ENCODE measurements at places on chromosomes 2 and 18.

DNA sequence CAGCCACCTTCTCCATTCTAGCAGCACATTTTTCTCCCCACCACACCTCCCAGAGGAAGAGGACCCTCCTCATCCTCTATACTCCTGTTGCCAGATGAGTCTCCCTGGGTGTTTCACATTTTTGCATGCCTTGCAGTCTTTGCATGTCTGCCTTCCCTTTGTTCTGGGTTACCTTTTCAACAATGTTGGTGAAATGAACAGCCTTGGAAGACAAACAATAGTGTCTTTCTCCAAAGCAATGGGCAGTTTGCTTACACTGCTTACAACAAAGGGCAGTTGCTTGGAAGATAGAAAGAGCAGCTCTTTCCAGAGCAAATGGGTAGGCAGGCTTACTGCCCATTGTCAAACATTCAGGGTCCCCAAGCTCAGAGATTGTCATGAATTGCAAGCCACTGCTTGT is 14.5 kb upstream of the SEH1L start:
- DNase-seq, result no peak

GRCh38 chr2:189446780-189447179 is 5.5 kb downstream of the WDR75 start:
- DNase-seq, result no peak

GRCh38 chr2:22885245-22885644 is 499.7 kb upstream of the KLHL29 start:
- no peak for DNase-seq

DNA sequence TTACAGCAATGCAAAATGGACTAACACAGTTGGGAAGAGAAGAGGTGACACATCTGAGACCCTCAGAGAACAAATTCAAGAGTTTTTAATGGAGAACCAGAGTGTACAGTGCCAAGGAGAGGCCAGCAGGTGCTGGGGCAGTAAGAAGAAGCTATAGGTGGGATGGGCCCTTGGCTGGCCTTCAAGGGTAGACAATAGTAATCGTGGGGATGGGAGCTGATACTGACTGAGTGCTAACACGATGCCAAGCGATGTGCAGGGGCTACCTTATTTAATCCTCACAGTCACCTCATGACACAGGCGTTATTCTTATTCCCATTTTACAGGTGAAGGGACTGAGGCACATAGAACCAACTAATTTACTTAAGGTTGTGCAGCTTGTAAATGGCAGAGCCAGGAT is 131.9 kb upstream of the ID2 start:
- no peak for DNase-seq

DNA sequence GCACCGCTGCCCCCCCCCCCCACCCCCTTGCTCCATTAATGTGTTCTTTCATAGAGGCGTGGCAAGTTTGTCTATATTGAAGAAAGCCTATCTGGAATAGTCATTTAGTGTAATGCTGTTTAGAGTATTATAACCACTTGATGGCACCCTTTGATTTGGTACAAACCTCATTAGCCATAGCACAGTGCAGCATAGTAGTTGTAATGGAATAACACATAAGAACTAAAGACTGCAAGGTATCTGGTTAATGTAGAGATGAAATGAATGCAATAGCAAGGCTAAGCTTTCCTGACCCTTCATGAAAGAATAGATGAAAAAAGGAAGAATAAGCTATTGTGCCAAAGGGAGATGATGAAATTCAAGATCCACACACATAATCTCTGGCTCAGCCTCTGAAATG is 81.9 kb downstream of the EHBP1 start:
- DNase-seq, result peak; percentile 20

- no peak for DNase-seq
These were observed 34.8 kb upstream of the ASXL2 start for GRCh38 chr2:25912851-25913695.

DNA sequence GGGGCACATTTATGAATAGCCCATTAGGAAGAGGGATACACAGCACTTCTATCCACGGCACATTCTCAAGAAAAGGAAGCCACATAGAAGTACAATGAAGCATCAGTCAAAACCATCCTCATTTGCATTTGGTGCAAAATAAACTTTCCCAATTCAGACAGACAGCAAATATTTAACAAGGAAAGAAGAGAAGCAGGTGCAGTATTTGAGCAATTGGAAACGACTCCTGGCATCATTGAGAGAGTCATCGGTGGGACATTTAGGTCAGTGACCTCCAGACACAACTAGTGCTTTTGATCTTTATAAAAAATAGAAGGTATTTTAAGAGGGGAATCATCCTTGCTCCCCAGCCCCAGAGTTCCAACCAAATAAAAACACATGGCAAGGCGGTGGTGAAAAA is 118.0 kb downstream of the MREG start:
- DNase-seq, result no peak

DNA sequence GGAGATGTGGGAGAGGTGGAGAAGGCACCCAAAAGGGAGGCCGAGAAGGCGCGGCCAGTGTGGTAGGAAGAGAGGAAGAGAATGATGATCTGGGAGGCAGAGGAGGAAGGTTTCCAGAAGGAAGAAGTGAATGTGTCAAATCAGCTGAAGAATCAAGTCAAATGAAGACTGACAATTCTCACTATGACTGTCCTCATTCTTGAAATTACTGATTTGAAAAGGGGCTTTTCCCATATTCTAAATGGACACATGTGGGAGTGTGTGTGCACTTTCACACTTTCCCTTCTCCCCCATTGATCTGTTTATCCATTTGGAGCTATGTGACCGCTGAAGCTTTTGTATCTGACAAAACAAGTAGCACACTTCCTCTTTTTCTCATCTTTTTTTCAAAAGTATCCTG is 6.1 kb downstream of the AFF3 start:
- DNase-seq, result no peak

DNA sequence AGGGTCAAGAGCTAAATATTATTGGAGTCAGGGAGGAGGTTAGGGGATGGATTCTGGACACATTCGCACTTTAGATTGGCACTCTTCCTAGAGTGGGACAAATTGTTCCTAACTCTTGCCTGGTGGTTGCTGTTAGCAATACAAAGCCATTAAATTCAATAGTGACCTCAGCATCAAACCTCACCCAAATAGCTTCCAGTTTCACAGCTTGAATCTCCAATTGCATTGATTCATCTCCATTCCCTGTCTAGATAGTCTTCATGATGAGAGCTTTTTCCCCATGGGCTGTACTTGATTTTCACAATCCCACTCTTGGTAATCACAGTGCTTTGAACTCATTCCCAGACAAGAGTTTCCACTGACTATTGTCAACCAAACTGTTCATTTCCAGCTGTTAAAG is 585.9 kb upstream of the SYT4 start:
- DNase-seq, result no peak

DNA sequence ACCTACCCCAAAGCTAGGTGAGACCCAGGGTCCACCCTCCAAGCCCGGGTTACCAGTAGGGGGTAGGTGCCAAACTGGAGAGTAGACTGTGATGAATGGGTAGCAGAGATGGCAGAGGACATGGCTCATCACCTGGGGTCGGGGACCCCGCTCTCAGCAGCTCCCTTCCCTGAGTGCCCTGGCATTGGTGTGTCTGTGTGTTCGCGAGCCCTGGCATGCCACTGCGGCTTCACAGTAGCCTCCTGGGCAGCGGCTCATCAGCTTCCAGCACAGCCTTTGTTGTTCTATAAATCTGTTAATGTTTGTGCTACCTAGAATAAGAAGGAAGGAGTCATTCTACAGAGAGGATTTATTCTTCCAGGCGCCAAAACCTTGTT is 62.6 kb upstream of the ALPP start:
- no peak for DNase-seq

- DNase-seq, result no peak
These were observed at the start of gene ABHD1 for GRCh38 chr2:27123302-27124150. Gene ABHD1, plus strand, starts transcription at chr2:27123815. Its CDS starts 134 bp downstream, at chr2:27123949.

GRCh38 chr18:23565916-23566547 is 20.3 kb downstream of the NPC1 start:
- DNase-seq, result no peak

DNA sequence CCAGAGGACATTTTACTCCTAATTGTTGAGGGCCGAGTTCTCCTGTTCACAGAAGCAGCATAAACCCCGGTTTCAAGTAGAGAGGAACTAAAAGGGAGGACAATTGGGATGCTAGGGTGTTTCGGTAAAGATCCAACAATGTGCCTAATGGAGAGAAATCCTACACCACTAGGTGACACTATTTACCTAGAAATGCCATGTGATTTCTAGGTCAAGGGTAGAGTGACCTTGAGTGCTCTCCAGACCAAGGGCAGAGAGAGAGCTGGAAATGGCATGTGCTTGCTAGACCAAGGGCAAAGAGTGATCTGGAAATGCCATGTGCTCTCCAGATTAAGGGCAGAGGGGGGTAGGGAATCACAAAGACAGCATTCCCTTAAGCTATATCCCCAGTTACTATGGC is 472.0 kb downstream of the DCDC2C start:
- DNase-seq, result no peak

GRCh38 chr2:74564222-74564621 is 9.7 kb downstream of the DOK1 start:
- DNase-seq, result no peak

GRCh38 chr18:79941473-79942119 is 9.9 kb downstream of the SLC66A2 start:
- no peak for DNase-seq

DNA sequence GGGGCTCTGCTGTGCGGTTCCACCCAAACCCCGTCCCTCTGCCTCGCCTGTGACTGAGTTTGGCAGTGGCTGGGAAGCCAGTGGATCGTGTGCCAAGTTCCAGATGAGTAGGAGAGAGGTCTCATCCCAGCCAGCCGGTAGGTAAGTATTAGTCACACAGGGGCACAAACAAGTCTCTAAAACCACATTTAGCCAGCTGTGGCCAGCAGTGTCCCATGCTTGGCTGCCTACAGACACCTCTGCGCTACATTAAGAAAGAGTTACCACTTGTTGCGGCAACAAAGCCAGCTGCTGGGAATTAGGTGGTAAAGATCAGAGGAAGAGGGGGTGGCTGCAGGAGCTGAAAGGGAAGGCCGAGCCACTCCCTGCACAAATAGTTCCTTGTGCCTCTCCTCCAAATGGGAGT is 81.2 kb downstream of the GATA6 start:
- no peak for DNase-seq

DNA sequence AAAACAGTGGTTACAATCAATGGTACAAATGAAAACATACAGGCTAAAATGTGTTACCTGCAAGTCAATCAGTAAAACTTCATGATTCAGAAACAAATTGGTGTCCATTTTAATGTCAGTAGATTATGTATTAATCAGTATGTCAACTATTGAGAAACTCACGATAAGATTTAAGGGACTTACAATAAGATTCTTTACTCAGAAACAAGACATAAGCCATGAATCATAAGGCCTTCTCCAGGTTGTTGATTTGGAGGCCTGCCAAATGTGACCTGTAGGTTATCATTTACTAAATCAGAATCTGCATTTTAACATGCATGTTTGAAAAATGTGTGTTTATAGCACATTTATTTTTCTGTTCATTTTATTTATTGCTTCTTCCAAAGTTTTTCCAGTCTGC is 623.1 kb downstream of the CCDC85A start:
- no peak for DNase-seq

GRCh38 chr18:54162431-54162830 is 62.0 kb downstream of the MBD2 start:
- DNase-seq, result no peak

DNA sequence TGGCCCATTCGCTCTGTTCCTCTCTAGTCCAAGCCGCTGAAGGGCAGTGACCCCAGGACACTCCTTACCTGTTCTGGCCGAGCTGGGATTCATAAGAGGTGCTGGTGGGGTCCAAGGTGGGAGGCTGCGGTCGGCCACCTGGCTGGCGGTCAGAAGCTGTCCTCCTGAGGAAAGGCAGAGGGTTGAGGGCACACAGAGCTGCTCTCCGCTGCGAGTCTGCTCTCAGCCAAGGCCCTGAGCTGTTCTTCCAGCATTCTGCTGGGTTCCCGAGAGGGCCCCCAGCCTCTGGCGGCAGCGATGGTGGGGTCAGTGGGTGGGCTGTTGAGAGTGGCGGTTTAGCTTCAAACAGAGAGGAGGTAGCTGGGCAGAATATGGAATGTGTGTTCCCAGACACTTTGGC is 3.8 kb downstream of the PCARE start:
- no peak for DNase-seq

DNA sequence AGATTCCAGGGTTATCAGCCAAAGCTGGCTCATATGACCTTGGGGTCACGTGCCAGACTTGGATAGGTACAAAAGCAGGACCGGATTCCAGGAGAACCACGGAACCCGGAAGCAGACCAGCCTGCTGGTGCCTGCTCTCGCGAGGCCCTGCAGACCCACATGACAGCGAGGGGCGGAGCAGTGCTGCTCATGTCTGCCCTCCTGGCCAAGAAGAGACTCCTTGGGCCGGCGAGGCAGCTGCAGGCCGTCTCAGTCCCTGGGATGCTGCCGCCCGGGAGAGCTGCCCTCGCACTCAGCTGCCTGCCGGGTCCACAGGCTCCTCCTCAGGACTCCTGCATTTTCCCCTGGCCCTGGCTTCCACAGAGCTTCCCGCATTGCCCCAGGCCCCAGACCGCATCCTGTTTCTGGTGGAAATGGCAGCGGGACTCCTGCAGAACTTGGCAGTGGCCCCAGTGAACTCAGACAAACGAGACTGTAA is 739.5 kb downstream of the SOCS6 start:
- no peak for DNase-seq

DNA sequence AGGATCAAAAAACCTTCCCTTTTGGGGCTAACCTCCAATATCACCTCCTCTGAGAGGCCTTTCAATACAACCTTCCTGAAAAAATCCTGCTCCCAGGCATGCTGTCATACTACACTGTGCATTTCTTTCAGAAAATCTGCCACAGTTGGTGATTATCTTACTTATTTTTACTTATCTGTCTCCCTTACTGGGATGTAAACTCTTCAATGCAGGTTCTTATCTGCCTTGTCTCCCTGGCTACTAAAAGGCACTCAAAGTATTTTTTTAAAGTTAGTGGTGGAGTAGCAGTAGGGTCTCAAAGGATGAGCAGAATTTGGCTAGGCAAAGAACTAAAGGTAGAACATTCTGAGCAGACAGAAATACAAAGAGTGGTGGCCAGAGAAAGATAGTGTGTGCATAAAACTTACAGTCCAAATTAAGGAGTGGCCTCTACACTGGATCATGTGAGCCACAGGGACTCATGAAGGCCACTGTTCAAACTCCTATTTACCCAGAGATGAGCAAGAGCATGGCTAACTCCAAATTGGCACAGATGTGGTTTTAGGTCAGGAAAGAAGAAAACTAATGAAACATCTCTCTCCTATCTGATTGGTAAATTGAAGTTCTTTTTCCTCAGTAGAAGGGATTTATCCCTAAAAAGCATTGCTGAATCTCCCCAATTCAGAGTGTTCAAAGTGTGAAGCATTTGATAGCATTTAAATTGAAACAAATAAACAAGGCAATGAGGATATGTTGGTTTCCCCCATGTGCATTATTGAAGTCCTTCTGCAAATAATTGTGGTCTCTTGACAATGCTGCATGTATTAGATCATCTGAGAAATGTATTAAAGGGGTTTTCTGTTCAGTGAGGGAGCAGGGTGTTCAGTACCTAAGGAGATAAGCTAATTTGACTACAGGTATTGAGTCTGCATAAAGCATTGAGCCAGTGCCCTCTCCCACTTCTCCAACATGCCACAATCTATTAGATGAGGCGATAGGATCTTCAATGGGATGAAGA is 285.5 kb downstream of the MREG start:
- DNase-seq, result no peak

Data from left renal cortex interstitium (tissue), 4 donors.